Nephron progenitor cell (in vitro differentiated cells): ENCODE measurements at places on chromosomes 4 and X.

DNA sequence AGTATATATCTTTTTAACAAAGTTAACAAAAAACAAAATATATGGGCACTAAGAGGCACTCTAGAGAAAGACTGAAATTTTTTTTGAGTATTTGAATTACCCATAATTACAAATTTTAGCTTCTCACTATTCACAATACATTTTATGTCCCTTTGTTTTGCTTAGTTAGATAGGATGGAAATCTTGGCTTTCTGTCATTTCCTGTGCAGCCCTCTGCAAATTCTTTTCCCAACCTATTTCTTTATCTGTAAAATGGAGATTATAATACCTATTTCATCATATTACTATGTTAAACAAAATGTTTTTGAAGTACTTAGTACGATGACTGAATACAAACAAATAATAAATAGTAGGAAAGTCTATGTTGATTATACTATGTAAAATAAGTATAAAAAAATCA is 710.0 kb downstream of the CCSER1 start:
- no peak for DNase-seq

DNA sequence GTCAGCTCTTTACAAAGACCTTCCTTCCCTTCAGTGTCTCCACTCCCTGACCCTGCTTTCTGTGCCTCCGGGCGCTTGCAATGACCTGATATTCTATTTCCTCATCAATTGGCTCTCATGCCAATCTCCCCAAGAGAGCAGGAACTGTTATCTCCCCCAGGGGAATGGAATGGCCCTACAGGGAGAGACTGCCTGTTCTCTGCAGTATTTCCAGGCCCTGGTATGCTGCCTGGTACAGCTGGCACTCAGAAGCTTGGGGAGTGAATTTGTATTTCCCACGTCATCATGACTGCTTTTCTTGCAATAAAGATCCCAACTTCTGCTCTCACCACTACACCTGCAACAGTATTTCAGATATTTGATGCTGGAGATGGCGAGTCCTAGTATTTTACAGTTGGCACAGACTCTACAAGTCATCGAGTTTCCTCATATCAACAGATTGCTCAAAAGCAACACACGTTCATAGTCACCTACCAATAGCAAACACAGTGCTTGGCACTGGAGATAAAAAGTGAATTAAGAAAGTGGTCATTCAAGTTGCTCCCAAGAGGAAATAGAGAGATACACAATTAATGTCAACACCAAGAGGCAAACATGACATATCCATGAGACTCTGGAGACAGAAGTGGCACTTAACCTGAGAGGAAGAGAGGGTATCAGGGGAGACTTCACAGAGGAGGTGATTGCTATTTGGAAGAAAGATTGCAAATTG is 90.5 kb upstream of the EGFL6 start:
- no peak for DNase-seq

- no peak for DNase-seq
Observed at GRCh38 chrX:54641530-54641929, 111.5 kb downstream of the GNL3L start.

- no peak for DNase-seq
Observed at GRCh38 chrX:31123335-31123734, 51.5 kb upstream of the FTHL17 start.
